CD8-positive, alpha-beta memory T cell (primary cell): ENCODE measurements at places on chromosomes 7 and 10. TPM values are rescaled to one million over a fixed set of nuclear protein-coding genes. Genes with fewer than 3 reads are reported as not detected.
A peak's percentile ranks its signal among the peaks of the same experiment; 100 is the strongest.

Gene EPHA1
- 3.1 TPM for total RNA-seq

GRCh38 chr7:22651534-22652243, 75.3 kb upstream of the IL6 start:
- no peak for DNase-seq

GRCh38 chr7:23717788-23718187, 7.8 kb downstream of the STK31 start:
- no peak for DNase-seq

- DNase-seq, result peak; percentile 88
These were observed 40.3 kb downstream of the ZC3HC1 start for GRCh38 chr7:130010689-130011412.

GRCh38 chr7:138388673-138389491, 71.2 kb upstream of the TRIM24 start:
- DNase-seq, result no peak

DNA sequence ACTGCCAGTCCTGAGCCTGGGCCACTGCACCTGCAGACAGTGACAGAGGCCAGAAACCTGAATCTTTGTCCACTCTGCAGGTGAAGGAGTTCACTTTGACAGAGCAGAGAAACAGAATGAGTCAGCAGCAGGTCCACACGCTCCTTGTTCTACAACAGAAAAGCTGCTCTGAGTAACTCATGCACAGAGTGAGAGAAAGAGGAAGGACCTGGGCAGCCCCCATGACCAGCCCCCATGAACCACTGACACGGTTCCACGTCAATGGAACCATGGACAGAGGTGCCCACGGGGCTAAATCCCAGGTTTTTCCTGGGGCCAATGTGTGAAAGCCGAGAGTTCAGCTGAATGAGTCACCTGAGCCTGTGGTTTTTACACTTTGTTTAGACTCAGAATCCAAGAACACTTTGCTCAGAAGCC, 40.8 kb upstream of the CTBP2 start:
- DNase-seq, result no peak
